Stimulated activated CD4-positive, alpha-beta T cell treated with anti-CD3 and anti-CD28 coated beads, Interleukin-15, amount 100 ng/mL, for 1 hour (primary cell): ENCODE measurements at places on chromosomes 5 and 9.

- no peak for DNase-seq
Measured at GRCh38 chr5:67902497-67902830, 313.1 kb upstream of the PIK3R1 start.

DNA sequence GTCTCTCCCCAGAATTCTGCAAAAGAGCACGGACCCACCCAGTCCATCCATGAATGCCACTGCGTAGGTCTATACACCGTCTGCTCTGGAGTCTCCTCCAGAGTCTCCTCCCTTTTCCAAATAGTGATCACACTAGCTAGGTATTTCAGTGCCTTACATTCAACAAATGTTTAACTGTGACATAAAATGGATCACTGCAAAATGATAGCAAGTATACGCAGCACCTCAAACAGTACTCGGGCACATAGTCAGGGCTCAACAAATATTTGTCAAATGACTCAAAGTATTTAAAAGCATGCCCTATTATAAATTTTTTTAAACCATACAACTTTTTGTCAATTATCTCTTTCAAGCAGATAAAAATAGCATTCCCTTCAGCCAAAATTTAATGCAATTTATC, 60.5 kb downstream of the TLE1 start:
- no peak for DNase-seq

GRCh38 chr5:75951158-75951557, 132.0 kb upstream of the SV2C start:
- DNase-seq, result no peak

DNA sequence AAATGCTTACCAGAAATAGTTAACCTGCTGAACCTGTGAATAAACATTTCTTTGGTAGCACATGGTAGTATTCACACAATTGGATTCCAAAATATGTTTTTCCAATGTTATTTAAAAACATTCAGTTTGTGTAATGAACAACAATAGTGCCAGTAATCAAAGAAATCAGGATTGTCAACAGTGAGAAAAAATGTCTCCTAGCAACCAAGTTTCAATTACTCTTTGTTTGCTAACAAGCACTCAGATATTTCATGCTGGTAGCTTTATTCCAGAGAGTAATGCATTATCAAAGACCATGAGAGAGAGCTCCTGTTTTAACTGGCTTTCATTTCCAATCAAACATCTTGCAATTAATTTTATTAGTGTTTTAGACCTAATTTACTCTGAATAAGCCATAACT, 768.1 kb upstream of the GRAMD2B start:
- no peak for DNase-seq

DNA sequence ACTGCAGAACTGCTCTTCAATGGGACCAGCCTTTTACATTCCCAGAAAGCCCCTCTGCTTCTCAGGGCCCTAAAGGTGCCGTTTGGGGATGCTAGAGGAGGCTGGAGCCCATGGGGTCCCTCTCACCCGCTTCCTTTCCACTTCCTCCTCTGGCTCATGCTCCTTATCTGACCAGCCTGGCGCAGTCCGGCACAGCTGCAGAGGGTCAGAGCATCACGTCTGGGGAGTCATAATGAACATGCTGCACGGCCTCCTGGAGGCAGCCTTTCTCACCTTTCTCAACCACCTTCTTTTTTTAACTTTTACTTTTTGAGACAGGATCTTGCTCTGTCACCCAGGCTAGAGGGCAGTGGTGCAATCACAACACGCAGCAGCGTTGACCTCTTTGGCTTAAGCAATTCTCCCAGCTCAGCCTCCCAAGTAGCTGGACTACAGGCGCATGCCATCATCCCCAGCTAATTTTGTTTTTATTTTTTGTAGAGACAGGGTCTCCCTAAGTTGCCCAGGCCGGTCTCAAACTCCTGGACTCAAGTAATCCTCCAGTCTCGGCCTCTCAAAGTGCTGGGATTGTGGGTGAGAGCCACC, 15.1 kb upstream of the TCF7 start:
- DNase-seq, result no peak

- DNase-seq, result no peak
Measured at GRCh38 chr5:58875599-58875998, 292.7 kb downstream of the RAB3C start.

DNA sequence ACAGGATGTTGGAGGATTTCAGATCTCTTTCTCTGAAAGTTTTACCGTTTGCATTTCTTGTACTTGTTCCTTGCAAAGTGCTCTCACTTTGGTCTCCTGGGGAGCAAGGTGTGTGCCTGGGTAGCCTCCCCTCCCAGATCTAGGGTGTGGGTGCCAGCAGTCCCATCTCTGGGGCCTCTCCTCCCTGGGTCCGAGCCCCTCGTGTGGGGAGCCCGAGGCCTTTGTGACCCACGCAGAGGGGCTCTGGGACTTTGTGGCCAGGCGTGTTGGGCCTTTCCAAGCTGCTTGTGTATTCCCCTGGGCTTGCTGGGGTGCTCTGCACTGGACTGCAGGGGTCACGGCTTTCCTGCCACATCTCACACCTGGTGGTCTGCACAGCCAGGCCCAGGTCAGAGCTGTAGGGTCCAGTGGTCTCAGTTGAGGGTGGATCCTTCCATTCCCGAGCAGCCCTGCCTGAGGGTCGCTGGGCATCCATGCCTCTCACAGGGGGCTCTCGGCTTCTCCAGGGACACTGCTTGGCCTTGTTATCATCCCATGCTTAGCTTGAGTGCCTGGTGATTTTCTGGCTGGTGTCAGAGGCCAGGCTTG, 96.3 kb downstream of the CACNA1B start:
- DNase-seq, result no peak

GRCh38 chr9:134405527-134405926, 79.3 kb downstream of the RXRA start:
- DNase-seq, result no peak

- no peak for DNase-seq
Measured at GRCh38 chr9:21653091-21653490, 149.3 kb upstream of the MTAP start.

GRCh38 chr9:124639637-124640036, 131.5 kb downstream of the NR6A1 start:
- DNase-seq, result no peak

DNA sequence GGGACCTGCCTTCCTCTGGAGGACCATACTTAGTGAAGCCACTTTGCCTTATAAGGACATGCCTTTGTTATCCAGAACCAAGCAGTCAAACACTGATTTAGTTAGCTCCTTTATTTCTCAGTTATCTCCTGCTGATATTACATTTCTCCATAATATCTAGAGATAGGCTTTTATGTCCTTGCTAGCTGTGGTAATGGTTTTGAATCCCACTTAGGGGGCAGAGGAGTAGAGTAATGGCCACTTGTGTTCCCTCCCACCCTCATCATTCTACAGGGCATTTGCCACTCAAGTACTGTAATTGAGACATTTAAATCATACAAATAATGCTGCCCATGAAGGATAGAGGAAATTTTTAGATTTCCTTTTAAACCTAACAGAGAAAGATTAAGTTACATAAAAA, 80.9 kb downstream of the DOCK8 start:
- no peak for DNase-seq
